ENCODE measurements at places on chromosomes 7 and 10. TPM values are rescaled to one million over a fixed set of nuclear protein-coding genes. Genes with fewer than 3 reads are reported as not detected.

DNA sequence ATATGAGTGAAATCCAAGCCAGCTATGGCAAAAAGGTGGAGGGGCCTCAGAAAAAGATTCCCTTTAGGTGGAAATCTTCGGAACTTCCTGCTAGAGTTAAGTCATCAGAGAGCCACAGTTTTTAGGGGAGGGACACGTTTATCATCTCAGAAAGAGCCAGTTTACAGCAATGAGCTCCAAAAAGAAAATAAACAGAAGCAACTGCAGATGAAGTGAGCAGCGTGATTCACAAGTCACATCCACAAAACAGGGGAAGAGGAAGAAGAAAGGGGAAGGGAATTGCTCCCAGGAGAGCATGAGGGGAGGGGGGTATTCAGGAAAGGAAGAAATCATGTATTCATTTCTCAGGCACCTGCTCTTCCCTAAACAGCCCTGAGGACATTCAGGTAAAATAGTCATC is 156.2 kb upstream of the FOXK1 start:
- DNase-seq = no peak

GRCh38 chr7:4461531-4461930 is 220.6 kb upstream of the FOXK1 start:
- no peak for DNase-seq

PHKG1 gene
- polyA plus RNA-seq = 1.2 TPM

- DNase-seq = no peak
Measured at GRCh38 chr7:2100278-2101208, 132.2 kb downstream of the MAD1L1 start.
